Progenitor cell of endocrine pancreas (in vitro differentiated cells): ENCODE measurements at places on chromosomes 12 and 14.

GRCh38 chr12:105296116-105297089, 34.1 kb upstream of the C12orf75 start:
- no peak for DNase-seq

- DNase-seq = peak; percentile 61
These were observed at the start of gene MSRB3 for GRCh38 chr12:65278576-65279368. MSRB3 (plus strand) TSS chr12:65278683; CDS start chr12:65308580, 29,897 bp downstream.

- no peak for DNase-seq
These were observed 12.5 kb upstream of the CRADD start for GRCh38 chr12:93664573-93665138.

GRCh38 chr14:32134448-32135097, 57.5 kb downstream of the ARHGAP5 start:
- no peak for DNase-seq

GRCh38 chr14:59026081-59026480, 162.4 kb upstream of the DAAM1 start:
- DNase-seq = no peak

DNA sequence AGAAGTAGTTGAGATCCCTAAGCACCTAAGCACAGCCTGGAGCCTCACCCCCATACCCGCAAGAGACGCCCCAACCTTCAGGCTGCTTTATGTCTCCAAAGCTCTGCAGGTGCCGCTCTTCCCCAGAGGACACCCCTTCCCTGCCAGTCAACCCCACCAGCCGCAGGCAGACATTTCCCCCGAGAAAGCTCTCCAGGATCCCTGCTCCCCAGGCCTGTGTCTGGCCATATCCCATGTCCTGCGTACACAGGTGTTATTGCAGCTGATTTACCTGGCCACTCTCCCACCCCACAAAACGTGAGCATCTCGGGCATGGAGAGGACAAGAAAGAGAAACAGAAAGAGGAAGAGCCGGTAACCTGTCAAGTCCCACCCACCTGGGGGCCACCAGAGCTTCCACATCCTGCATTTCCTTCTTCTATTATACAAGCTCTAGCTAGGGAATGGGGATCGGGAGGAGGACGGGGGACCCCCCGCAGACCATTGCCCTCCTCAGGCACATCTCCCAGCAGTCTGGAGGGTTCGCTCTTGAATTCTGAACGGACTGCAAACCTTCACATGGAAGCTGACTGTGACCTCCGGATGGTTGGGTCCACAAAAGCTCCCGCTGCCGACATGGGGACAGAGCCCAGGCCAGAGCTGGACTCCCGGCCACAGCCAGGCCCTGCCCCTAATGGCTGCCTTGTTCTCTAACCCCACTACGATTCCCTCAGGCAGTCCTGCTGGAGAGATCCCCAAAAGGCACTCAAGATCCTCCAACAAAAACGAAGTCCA, 17.6 kb downstream of the CCDC88C start:
- no peak for DNase-seq
